ENCODE measurements at places on chromosomes 13 and 19.
A peak's percentile ranks its signal among the peaks of the same experiment; 100 is the strongest.

- no peak for DNase-seq
Measured at GRCh38 chr19:38606131-38606530, 11.6 kb downstream of the MAP4K1 start.

DNA sequence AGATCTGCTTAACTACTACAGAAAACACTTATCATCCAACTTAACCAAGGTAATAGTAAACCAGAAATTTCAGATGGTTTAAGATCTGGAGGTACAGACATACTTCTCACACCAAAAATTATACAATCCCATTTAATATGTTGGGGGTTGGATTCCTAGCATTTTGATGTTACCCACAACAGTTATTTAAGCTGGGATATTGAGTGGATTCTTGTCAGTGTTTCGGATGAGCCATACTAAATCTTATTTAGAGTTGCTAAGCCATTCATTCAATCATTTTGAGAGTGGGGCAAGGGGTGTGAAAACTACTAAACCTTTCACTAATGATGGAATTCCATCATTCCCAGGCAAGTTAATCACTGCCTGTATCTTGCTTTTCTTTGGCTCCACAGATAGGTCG lies 40.6 kb downstream of the KATNAL1 start:
- no peak for DNase-seq

DNA sequence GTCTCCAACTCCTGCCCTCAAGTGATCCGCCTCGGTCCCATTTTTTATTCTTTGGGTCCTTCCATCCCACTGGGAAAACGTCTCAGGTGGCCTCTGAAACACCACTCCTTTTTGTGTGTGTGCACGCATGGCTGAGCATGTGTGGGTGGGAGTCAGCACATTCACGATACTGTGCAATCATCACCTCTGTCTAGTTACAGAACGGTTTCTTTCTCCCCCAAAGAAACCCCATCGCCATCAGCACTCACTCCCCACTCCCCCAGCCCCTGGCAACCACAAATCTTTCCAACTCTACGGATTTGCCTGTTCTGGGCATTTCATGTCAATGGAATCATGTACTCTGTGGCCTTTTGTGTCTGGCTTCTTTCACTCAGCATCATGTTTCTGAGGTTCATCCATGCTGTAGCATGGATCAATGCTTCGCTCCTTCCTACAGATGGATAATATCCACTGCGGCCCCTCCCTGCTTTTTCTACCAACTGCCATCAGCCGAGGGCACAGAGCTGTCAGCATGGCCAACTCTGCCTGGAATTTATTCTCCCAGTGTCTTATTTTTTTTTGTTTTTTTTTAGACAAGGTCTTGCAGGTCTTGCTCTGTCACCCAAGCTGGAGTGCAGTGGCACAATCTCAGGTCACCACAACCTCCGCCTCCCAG lies 9.7 kb downstream of the F2RL3 start:
- no peak for DNase-seq

- no peak for DNase-seq
Measured at GRCh38 chr19:40689339-40690049, 957 bp downstream of the NUMBL start.

DNA sequence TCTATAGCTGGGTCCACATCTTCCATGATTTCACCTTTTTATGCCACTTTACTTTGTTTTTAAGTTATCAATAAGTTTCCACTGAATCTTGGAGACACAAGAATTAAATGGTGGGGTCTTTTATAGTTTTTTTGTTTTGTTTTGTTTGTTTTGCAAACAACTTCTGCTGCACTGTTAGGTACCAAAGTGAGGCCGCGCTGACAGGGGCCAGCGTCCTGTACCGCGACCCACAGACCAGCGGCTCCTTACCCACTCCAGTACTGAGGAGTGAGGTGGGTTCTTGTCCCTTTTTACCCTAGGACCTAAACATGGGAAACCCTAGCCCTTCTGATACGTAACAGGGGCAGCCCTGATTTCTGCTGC lies 75.8 kb upstream of the MCF2L start:
- DNase-seq, result no peak

- no peak for DNase-seq
Measured at GRCh38 chr19:47421844-47422395, 2.6 kb upstream of the MEIS3 start.

- DNase-seq, result no peak
Measured at GRCh38 chr13:98913741-98914140, 64.1 kb downstream of the DOCK9 start.

DNA sequence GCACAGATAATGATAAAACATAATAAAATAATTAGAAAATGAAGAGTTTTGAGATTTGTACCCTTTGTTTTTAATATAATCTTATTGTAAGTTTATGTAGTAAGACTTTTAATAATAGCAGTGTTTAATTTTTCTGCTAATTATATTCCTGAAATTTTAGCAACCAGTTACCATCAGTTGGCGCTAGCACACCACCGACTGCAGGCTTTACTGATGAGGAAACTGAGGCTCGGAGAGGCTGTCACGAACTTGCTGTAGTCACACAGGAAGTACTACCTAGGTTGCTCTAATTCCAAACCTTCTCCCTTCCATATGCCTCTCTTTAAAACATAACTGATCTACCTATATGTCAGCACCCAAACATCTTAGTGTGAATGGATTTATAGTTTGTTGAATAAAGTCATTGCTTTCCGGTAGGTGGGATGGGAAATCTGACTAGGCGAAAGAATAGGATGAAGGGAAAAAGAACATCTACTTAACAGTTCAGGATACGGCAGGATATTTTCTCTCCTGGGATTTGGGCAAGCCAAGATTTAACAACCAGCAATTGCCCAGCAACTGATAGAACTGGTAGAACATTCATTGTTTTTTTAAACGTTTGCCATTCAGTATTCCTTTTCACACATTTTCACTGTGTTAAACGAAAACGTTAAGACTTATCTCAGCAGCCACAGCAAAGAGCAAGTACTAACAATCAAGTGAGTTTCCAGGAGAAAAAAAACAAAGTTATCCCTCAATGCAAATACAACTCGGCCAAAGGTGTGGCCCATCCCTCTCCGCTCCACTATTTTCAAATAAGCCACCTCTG lies 822 bp upstream of the RFXAP start:
- no peak for DNase-seq

DNA sequence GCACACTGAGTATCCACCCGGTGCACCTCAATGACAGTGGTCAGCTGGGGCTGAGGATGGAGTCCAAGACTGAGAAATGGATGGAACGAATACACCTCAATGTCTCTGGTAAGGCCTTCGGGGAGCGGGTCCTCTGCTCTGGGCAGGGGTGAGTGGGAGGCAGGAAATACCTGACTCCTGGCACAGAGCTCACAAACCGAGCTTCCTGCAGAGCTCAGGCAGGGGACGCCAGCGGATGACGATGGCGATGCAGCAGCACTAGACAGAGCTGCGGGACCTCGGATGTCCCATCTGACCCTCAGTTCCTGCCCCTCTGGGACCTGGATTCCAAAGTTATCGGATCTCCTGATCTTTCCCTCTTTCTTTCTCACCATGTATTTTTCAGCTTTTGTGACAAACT lies 3.8 kb downstream of the CD22 start:
- no peak for DNase-seq

- no peak for DNase-seq
Measured at GRCh38 chr19:8552810-8553209, 24.4 kb downstream of the MYO1F start.

GRCh38 chr19:42422901-42423461 lies 4.2 kb downstream of the LIPE start:
- peak; percentile 14 for DNase-seq

- DNase-seq, result no peak
Measured at GRCh38 chr19:39428283-39429112, 7.3 kb downstream of the RPS16 start.

- DNase-seq, result no peak
Measured at GRCh38 chr19:7868326-7868670, 5.9 kb downstream of the PRR36 start.

GRCh38 chr19:28829359-28829758 lies 383.6 kb downstream of the UQCRFS1 start:
- no peak for DNase-seq

DNA sequence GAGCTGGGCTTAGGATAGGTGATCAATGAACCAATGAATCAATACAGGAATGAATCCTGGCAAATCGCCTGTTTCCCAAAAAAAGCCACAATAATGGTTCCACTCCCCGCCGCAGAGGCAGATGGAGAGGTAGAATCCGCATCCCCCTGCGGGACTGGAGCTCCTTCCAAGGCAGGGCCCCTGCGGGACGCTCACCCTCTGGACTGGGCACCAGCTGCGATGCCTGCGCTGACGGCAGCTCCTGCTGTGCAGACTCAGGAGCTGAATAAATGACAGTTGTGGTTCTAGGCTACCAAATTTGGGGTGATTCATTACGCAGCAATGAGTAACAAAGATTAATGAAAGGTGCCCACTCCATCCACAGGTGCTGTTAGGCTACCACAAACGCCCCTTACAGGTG lies 8.8 kb upstream of the CDC34 start:
- no peak for DNase-seq

- no peak for DNase-seq
Measured at GRCh38 chr13:72983085-72983768, 75.6 kb upstream of the KLF5 start.

- DNase-seq, result no peak
Measured at GRCh38 chr13:26050568-26051230, 1.1 kb downstream of the SHISA2 start.

DNA sequence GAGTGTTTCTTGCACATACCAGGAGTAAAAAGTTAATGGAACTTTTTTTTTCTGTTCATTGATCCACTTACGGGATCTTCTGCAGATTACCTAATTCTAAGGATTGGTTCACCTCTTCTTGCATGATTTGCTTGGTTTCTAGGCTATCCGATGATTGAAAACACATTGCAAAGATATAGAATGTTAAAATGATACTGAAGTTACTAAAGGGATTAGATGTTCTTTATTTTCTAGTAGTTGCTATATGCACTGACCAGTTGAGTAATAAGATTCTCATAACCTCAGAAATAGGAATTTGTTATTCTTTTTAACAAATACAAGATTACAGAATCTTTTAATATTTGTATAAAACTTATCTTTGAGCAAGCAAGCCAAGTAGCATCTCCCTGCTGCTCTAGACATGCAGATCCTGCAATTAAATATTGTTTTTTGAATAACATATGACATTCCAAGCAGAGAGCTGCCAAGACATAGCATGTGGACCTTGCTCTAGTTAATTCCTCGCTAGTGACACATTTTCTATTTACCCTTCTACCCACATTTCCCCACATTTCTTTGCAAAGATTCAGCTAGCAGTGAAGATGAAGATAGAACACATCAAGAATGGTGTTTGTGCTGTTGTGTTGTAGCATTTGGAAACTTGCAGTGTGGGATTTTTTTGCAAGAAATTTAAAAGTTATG lies 51.7 kb upstream of the RNF113B start:
- no peak for DNase-seq

DNA sequence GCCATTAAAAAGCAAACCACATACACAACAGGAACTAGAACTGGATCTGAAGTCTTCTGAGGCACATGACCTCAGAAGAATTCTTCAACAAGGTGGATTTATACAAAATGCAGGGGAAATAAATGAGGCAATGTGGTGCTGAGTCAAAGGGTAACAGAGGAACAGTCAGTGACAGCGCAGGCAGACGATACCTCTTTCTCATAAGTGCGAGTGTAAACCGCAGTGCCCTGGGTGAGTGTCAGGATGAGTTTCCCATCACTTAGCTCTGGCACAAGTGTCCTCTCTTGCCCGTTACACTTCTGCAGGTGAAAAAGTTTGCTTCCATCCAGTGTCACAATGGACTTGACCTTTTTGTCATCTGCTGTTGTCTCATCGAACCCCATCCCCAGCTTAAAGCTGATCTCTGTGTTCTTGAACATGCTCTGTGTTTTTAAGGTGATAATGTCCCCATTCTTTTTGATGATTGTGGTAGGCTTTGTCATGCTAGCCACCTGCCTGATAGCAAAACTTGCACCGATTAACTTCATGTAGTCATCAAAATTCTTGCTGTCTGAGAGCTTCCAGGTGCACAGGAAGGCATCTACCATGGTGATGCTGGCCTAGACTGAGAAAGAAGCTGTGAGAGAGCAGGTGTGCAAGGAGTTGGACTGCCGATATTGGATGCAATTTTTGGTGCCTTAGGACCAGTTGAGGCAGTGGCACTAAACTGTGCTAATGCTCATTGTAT lies 97.3 kb downstream of the AKAP11 start:
- DNase-seq, result no peak

- no peak for DNase-seq
Measured at GRCh38 chr19:18208098-18208951, 4.5 kb upstream of the RAB3A start.

- DNase-seq, result no peak
Measured at GRCh38 chr13:77338329-77338728, 11.4 kb upstream of the MYCBP2 start.

GRCh38 chr19:43782311-43782660 lies 1.5 kb upstream of the KCNN4 start:
- no peak for DNase-seq

GRCh38 chr19:13206587-13206986 lies 56.4 kb downstream of the IER2 start:
- DNase-seq, result no peak

- DNase-seq, result no peak
Measured at GRCh38 chr13:110280231-110280813, 26.6 kb downstream of the COL4A1 start.

DNA sequence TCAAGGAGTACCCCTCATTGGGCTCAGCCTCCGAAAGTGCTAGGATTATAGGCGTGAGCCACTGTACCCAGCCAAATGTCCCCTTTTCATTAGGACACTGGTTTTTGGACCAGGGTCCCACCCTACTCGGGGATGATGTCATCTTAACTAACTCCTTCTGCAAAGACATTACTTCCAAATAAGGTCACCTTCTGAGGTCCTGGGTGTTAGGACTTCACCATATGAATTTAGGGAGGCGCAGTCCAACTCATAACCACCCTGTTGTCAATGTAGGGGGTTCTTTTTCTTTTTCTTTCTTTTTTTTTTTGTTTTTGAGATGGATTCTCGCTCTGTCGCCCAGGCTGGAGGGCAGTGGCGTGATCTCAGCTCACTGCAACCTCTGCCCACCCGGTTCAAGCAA lies 32.7 kb upstream of the NFIC start:
- DNase-seq, result no peak

- no peak for DNase-seq
Measured at GRCh38 chr13:42720113-42720857, 61.1 kb upstream of the FAM216B start.

DNA sequence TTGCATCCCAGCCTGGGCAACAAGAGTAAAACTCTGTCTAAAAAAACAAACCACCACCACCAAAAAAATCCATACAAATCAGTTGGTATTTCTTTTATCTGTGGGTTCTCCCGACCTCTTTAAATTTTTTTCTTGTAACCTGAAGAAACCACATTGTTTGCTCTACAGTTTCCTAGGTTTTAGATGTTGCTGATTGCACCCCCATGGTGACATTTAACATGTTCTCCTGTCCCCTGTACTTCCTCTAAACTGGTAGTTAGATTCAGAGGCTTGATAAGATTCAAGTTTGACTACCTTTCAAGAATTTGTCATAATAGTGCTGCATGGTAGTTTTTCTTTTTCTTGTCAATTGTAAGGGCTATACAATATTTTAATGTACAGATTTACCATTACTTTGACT lies 24.0 kb downstream of the ALG5 start:
- DNase-seq, result no peak

All from stimulated activated CD8-positive, alpha-beta memory T cell treated with anti-CD3 and anti-CD28 coated beads, Interleukin-4, amount 100 ng/mL, for 1 hour (primary cell).